HS-27A (cell line): ENCODE measurements at places on chromosomes 2 and 18.

DNA sequence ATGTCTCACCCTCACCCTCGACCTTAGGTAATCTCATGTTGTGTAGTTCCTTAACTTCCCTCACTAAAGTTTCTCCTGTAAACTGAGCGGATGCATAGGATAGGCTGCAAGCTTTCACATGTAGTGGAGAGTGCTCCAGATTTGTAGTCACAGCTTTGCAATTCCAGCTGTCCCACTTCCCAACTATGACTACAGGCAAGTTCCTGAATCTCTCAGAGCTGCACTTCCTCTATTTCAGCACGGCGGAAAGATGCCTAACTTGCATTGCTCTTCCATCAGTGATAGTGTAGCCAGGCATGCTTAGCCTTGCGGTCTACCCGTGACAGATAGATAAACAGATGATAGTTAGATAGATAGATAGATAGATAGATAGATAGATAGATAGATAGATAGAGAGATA lies 183.1 kb upstream of the CCDC68 start:
- DNase-seq: no peak

GRCh38 chr2:28582595-28582994 lies 86.7 kb downstream of the PLB1 start:
- no peak for DNase-seq

- DNase-seq: no peak
These were observed 52.7 kb upstream of the LDLRAD4 start for GRCh38 chr18:13165636-13166423.

- DNase-seq: no peak
These were observed 397.6 kb downstream of the FBXO15 start for GRCh38 chr18:73750052-73750451.

- DNase-seq: no peak
These were observed 14.7 kb upstream of the CAPN13 start for GRCh38 chr2:30821960-30822359.

GRCh38 chr18:55925772-55926171 lies 337.8 kb upstream of the TCF4 start:
- DNase-seq: no peak

DNA sequence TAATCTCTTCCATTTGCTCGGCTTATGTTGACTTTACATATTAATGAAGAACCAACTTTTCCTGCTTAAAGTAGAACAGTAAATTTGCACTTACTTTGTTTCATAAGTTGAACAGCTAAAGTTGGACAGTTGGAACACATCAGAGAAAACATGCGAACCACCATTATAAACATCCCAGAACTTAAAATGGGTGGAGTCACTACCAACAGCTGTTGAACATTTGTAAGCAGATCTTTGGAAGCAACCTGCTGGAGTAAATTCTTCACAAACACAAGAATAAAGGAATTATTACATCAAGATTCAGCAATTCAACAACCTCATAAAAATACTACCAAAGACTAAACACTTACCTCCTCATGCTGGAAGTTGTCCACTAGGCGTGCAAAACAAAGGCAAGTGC lies 96.4 kb upstream of the DNER start:
- DNase-seq: no peak

DNA sequence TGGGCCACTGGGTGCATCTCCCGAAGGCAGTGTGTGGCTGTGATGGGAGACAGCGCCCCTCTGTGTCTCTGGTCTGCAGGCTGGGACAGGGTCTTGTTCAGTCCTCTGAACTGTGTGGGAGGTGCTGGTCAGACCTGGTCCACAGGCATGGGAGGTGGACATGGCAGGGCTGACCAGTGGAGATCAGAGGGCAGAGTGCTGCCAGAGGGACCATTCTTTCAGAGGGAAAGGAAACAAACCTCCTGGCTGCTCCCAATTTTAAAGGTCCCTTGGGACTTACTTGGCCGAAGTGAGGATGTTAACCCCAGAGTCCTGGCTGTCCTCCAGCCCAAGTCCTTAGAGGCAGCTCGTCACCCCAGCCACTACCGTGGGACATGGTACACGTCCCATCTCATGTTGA lies 4.0 kb downstream of the CAPN13 start:
- DNase-seq: no peak

DNA sequence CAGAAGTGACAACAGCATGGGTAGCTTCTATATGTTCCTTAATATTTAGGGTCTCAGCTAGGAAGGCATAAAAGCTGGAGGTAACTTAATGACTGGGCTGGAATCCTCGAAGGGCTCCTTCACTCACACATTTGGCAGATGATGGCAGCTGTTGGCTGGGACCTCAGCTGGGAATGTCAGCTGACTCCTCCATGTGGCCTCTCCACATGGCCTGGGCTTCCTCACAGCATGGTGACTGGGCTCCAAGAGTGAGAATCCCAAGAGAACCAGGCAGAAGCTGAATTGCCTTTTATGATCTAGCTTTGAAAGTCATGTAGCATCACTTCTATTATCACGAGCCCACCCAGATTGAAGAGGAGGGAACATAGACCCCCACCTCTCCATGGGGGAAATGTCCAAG lies 54.9 kb downstream of the TET3 start:
- DNase-seq: no peak

GRCh38 chr2:15989559-15989958 lies 49.2 kb downstream of the MYCN start:
- DNase-seq: no peak

- no peak for DNase-seq
These were observed 121.2 kb upstream of the LINC00305 start for GRCh38 chr18:64270121-64270520.
